ENCODE measurements at places on chromosomes 3 and 15.
A peak's percentile ranks its signal among the peaks of the same experiment; 100 is the strongest.

DNA sequence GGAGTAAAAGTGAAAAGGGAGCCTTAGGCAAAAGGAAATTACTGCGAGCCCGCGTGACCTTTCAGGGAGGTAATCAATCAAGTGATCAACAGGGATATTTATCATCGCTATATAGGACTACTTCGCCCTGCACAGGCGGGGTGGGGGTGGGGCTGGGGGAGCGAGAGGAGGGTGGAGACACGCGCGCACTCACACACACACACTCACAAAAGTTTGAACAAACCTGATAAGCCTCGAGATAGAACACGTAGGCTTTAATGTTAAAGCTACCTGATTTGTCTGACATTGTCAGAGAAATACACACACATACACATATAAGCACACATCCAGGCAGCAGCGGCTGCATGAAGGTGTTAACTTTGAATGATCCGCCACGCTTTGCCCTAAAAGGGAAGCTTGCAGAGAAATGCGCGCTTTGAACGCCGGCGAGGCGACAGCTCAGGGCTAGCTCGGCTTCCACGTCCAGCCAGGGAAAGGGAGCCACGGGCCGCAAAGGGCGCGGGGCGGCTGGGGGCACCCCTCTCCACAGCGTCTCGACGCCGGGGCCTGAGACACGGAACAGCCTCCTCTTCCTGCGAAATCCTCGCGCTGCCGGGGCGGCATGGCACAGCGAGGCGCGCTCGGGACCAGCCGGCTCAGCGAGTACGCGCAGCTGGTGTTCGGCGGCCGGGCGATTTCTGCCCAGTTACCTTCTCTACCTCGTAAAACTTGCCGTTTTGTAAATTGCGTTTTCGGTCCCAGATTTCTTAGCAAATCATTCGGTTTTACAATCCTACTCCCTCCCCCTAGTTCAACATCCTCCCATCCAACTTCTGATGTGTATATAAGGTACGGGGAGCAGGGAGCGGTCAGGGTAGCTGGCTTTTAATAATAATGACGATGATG is 4.8 kb upstream of the MECOM start:
- DNase-seq: no peak

DNA sequence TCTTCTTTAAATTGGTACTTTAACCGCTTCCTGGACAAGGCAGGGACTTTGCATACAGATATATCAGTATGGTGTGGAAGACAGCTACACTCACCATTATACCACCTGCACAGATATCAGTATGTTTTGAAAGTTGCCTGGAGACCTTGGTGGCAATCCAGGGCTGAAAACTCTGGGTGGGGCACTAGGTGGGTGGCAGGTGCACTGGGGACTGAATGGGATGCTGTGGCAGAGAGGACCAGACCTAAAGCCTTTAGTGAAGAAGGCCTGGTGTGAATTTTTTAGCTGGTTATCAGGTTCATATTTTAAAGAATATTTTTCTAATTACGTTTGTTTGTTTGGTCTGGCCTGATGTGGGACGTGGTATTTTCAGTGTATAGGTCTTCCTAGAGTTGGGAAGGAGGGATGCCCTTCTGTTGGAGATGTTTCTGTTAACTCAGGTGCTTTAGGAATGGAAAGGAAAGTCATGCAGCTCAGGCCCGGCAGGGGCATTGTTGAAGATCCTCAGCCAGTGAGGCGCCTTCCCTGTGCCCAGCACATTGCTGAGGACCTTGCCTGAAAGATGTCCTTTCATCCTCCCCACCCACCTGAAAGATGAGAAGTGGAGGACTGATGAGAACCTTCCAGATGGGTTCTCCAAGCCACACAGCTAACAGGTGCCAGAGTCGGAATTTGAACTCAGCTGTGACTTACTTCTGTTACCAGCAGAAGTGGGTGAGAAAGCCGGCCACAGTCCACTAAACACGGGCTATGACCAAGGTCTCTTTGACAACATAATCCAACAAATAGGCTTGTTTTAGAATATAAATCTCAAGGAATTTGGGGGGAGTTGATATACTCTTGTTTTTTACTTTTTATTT is 77.3 kb downstream of the APBA2 start:
- peak; percentile 29 for DNase-seq

DNA sequence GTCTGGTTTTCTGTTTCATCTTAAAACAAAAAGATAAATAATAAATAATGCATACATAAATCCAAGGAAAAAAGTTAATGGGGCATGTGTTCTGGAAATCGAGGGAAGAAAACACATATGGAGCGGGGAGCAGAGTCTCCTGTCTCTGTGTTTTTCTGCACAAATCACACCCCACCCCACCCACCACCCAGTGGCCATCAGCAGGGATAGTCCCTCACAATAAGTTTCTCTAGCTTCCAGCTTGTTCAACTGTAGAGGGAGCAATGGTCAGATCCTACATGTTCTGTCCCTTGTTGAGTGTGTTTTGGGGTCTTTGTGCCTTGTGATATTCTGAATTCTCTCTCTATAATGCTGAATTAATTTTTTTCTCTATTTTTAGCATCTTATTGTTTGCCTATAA is 26.8 kb upstream of the CHRNA7 start:
- DNase-seq: no peak

DNA sequence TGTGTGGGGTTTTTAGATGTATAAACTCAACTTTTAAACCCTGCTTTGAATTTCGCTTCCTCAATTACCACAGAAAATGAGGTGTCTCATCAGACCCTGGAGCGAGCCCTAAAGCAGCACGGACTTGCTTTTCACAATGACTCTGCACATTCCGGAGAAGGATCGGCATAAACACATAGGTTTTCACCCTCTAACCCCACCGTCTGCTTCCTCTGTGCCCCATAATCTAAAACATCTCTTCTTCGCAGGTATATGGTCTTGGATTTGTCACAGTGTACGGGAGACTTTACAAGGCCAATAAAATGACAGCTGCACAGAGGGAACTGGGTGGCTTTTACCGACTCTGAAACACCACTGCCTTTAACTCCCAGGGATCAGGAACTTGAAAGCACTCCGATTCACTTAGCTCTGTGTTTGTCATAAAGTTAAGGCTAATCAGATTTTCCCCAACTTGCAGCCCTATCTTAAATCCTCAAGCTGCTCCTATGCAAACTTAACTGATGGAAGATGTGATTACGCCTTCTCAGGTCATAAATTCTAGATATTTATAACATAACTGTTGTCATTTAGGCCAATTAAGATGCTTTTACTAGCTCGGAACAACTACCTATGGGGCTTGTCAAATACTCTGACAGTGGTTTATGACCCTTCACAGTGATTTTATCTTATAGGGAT is 133.4 kb upstream of the WNT5A start:
- no peak for DNase-seq

- no peak for DNase-seq
Measured at GRCh38 chr3:137807998-137808397, 43.9 kb downstream of the SOX14 start.

DNA sequence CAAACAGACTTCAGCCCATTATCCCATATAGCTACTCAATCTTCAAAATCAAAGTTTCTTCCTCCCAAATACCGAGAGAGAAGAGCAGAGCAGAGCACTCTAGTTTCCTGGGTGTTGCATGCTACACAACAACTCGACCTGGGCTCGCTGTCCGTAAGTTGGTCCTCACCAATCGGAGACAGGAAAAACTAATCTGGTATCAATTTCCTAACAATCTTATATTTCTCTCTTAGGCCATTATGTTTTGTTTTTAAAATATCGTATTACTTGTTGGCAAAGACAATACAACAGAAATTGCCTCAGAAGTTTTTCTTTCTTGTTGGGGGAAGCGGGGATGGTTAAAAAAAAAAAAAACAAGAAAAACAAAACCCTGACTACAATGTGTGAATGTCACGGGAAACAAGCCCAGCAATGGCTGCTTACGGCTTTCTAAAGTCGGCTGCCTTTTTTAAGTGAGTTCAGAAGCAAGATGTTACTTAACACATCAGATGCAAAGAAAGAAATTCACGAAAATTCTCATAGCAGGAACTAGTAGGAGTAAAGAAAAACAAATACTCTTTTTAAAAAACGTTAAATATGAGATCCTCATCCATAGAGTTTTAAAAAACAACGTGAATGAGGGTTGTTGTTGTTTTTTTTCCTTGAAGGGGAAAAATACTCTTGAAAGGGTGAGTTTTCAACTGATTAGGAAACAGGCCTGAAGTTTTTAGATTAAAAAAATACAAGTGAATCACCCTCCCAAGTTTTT is 1.9 kb downstream of the VGLL4 start:
- no peak for DNase-seq

- DNase-seq: peak; percentile 41
Measured at GRCh38 chr3:56800832-56801661, 702 bp downstream of the ARHGEF3 start.

DNA sequence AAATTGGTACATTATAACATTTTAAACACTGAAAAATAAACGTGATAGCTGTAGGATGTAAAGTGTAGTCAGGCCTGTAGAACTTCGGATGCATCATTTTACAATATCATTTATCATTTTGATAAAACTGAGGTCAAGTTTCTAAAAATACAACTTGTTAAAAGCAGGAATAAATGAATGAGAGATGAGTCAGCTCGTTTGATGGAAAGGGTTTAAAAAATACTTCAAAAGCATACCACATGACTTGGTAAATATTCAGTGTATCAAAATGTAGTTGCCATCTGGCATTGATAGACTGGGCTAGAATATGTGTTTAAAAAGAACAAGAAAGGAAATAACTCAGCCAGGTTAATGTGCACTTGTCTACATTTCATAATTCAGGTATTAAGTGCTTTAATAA is 357.0 kb downstream of the TIGIT start:
- DNase-seq: no peak
